ENCODE measurements at places on chromosomes 7 and 10.
A peak's percentile ranks its signal among the peaks of the same experiment; 100 is the strongest.

GRCh38 chr7:154928136-154929005 is 74.6 kb downstream of the PAXIP1 start:
- peak; percentile 95 for DNase-seq

- DNase-seq: no peak
Measured at GRCh38 chr10:132373241-132373955, 23.6 kb upstream of the PWWP2B start.

DNA sequence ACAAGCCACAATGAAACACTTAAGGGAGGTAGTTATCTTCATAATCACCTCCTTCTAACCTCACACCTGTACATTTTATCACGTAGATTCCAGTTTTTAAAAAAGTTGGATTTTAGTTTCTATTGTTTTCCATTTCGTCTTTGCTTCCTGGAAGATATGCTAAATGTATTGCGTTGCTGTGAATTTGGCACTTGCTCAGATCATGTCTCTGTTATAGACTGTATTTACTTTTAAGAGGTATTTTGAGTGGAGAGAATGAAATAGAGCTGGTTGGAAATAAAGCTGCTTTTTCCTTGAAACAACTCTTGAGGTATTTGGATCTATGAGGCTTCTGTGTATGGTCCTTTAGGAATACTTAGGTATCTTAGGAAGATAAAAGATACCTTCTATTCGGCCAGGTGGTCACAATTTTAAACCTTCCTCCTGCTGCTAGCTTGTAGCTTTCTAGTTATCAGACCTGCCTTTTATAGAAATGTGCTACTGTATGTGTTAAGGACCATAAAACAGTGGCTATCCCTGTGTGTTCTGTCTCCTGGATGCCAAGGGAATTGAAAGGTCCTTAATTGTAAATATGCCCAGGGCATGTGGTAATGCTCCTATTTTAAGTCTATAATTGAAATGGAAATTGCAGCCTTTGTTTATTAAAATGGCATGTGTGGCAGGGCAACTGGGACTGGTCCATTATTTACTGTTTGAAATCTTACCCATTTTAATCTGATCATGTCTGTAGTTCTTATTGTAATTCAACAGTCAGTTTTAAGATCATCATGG is 147.7 kb downstream of the SND1 start:
- no peak for DNase-seq

DNA sequence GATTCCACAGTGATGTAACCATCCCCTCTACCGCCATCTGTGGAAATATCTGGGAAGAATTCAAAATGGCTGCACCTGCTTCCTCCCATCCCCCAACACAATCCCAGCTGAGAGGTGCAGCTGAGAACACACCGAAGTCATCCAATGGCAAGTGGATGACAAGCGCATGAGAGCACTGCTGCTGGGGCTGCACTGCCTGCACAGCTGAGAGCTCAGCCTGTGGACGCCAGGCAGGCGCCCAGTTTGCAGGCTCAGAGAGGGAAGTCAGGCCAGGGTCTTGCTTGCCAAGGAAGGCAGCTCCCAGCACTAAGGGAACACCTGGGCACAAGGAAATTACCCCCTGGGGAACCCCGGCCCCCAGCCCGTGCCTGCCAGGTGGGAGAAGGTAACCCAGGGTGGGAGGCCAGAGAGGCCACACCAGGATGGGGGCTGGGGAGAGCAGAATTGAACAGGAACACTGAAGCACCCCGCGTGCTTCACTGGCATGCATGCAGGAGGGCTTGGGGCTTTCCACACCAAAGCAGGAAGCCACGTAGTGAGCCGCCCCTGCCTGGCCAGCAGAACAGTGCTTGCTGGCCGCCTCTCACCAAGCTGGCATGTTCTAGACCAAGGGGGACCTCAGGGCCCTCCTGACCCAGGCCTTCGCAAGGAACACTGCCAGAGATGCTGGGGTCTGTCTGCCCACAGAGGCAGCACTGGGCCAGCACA is 46.2 kb downstream of the FAM53B start:
- no peak for DNase-seq

DNA sequence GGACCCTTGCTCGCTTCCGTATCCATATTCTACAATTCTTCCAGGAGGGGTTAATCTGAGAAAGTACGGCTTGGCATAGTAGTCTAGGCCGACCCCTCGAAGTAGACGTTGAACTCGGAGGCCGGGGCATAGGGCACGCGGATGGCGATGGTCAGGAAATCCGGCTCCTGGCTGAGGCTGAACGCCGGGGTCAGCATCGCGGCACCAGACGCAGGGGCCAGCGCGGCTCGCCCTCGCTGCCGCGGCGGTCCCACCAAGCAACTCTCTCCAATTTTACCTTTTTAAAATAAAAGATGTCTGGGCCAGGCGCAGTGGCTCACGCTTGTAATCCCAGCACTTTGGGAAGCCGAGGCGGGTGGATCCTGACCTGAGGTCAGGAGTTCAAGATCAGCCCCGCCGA is 7.3 kb upstream of the SGMS1 start:
- no peak for DNase-seq

GRCh38 chr10:72445851-72446250 is 91.1 kb upstream of the DNAJB12 start:
- DNase-seq: no peak

DNA sequence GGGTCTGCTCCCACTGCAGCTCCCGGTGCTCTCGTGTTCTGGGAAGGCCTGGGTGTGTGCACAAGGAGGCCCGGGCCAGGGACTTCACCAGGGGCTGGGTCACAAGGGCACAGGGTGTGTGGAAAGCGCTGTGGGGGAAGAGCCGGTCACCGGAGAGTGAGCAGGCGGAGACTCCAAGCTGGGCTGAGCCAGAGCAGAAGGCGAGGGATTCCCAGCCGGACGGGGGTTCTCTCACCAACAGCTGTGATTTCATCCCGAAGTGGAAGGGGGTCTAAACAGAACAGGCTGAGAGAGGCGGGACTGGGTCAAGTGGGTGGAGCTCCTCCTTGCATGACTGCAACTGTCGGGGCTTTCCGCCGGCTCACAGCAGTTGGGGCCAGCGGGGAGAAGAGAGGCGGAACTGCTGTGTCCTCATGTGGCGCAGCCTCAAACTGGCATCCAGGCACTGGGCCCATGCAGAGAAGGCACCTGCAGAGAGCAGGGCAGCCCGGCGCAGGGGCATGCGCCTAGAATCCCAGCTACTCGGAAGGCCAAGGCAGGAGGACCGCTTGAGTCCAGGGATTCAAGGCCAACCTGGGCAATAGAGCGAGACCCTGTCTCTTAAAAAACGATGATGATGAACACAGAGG is 7.6 kb upstream of the ORAI2 start:
- no peak for DNase-seq

GRCh38 chr10:102220612-102221011 is 5.5 kb upstream of the ELOVL3 start:
- no peak for DNase-seq
